ENCODE measurements at places on chromosomes 1 and 21. TPM values are rescaled to one million over a fixed set of nuclear protein-coding genes. Genes with fewer than 3 reads are reported as not detected.

GRCh38 chr1:93980320-93981273 is 71.4 kb upstream of the GCLM start:
- DNase-seq, result no peak

Gene SHISA4
- not detected for total RNA-seq

Gene BGLAP
- 0.40 TPM for total RNA-seq

Gene PITHD1
- total RNA-seq, result 61.7 TPM

Gene GBP7
- not detected for total RNA-seq

Gene S100A8
- total RNA-seq, result not detected

Gene SDC3
- total RNA-seq, result 0.24 TPM

Gene PIK3R3
- 27.0 TPM for total RNA-seq

GRCh38 chr1:59718989-59719360 is 95.8 kb upstream of the HOOK1 start:
- no peak for DNase-seq

Gene BRDT
- not detected for total RNA-seq

DNA sequence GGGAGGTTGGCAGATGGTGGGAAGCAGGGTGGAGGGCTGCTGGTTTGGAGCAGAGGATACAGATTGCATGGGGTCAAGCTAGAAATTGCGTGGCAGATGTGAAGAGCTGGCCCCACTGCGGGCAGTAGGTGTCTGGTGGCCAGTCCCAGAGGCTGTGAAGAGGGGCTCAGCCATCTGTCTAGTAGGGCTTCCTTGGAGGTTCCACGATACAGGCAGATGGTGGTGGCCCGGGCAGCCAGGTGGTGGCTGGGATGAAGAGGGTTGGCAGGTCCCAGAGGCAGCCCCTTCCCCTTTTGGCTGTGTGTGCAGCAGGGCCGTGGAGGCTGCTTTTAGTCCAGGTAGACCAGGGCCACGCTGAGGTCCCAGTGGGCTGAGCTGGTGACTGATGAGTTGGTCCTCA is 16.6 kb downstream of the PSEN2 start:
- no peak for DNase-seq

- no peak for DNase-seq
Measured at GRCh38 chr1:2821966-2822620, 20.6 kb upstream of the TTC34 start.

Gene IL20
- total RNA-seq, result not detected

GRCh38 chr1:43314233-43314632 is 13.5 kb downstream of the TIE1 start:
- no peak for DNase-seq

Gene NDUFS2
- 79.9 TPM for total RNA-seq

DNA sequence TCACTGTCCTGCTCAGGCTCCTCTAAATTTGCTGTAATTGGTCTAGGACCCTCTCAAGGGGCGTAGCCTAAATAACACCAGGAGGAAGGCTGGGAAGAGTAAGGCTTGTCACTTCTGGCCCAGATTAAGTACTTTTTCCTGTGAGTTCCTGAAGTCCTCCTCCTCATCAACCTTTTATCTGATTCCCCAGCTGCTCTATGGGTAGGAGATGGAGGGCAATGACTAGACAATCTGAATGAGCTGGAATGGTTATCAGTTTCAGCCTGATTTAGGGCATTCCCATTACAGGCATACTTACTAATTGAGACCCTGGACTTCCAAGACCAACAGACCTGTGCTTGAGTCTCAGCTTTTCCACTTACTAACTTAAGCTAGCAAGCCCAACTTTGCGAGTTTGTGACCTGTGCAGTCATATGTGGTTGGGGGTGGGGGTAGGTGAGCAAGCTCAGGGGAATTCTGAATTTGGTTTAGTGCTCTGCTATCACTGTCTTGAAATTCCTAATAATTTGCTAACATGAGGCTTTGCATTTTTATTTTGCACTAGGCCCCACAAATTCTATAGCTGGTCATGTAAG is 18.0 kb upstream of the FGGY start:
- DNase-seq, result no peak

Gene PER3
- 0.11 TPM for total RNA-seq

GRCh38 chr1:13732971-13733667 is 33.1 kb downstream of the PRDM2 start:
- no peak for DNase-seq

Gene SLAMF8
- total RNA-seq, result 0.08 TPM

GRCh38 chr1:184225283-184226099 is 161.3 kb upstream of the C1orf21 start:
- DNase-seq, result no peak

- no peak for DNase-seq
Measured at GRCh38 chr1:185291159-185291558, 25.9 kb downstream of the IVNS1ABP start.

GRCh38 chr1:1309251-1310108 is 1.1 kb downstream of the PUSL1 start:
- no peak for DNase-seq

- no peak for DNase-seq
Measured at GRCh38 chr1:219310181-219310728, 136.6 kb downstream of the LYPLAL1 start.

Gene KCNT2
- total RNA-seq, result not detected

GRCh38 chr1:205576011-205576410 is 55.8 kb downstream of the ELK4 start:
- no peak for DNase-seq

Gene PRDM16
- total RNA-seq, result 0.27 TPM

All from GM12878 (cell line).